ENCODE measurements at places on chromosomes 1 and 21.

GRCh38 chr1:97093741-97094140 is 372.2 kb downstream of the PTBP2 start:
- no peak for DNase-seq

DNA sequence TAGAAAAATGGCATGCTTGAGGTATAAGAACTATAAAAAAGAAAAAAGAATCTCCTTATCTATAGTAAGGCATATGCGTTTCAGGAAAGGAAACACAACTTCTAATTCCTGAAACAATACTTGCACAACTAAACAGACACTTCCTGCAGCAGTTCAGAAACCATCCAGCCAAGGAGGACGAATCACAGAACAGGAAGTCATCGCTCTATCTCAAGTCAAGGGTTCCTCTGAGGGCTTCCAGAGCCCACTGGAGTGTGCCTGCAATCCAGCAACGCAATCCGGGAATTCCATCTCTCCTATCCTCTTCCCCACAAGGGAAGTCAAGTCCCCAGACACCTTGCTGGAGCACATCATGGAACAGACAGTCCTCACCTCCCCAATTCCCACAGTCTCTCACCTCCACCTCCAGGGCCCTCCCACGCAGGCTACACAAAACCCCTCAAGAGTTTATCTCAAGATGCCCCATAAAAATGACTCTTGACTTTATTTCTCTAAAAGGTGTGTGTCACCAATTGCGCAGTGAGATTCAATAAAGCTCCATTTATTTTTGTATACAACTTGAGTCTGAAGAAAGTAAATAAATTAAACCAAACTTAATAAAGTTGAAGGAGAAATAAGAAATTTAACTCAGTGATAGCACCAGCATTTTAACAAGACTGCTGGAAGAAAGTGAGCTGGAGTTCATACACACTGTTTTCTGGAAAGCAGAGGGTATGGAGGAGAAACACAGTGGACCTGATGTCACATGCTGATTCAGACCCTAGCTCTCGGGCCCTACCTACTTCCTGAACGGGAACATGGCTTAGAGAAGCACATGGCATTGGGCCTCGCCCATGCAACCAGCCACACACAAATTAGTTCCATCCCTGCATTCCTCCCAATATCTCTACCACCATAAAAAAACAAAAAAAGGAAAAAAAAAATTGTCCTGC is 39.9 kb downstream of the SIPA1L2 start:
- peak; percentile 14 for DNase-seq

DNA sequence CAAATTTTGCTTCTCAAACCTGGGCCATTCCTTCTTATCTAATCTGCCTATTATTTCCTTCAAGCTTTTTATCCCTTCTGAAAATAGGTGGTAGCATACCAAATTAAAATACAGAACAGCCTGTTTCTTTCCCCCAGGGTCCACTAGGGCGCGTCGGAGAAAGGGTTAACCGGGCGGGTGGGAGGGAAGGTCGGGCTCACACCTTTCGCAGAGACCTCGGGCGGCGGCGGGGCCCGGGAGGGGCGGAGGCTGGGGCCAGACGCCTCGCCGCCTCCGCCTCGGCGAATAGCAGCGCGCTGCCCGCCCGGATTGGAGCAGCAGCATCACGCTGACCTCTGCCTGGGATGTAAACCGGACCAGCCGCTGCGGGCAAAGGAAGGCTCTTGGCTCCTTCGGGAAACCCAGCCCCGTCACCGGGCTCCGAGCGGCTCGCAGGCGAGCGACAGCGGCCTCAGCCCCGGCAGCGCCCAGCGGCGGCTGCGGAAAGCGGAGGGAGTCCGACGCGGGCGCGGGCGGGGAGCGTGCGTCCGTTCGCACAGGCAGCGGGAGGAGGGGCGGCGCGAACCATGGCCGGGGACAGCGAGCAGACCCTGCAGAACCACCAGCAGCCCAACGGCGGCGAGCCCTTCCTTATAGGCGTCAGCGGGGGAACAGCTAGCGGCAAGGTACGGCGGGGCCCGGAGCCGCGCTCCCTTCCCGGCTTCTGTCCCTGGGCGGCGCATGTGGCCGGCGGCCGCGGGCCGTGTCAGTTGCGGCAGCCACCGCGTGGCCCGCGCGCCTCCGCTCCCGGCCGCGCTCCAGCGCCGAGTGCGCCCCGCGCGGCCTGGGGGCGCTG is at the start of gene UCK2:
Gene UCK2 (plus strand): TSS at position 347 of the 835 bp plus-strand sequence. CDS start 220 bp downstream, at position 567.
- peak; percentile 88 for DNase-seq

DNA sequence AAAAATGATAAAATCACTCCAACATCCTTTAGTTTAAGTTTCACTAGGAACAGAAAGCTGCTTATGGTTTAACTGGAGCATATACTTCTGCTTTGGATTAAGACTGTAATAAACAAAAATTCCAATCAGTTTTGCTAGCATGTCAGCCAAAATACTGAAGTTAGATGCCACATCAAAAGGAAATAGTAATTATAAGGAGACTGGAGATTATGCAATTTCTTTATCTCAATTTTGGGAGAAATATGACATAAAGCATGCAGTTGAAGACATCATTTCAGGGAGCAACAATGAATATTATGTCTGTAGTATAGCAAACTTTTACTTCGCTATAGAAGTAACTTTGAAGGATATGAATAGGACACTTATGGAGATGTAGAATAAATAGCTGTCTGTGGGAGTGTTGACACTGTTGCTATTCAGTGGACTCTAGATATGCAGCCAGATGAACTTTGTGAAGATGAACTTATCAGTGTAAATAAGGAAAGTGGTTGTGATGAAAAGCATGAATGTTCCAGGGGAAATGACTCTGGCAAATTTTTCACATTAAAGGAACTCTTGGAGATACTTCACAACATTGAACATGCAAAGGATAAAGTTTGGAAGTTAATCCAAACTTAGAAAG is 107.8 kb downstream of the RABGAP1L start:
- DNase-seq: no peak

GRCh38 chr1:151199873-151200581 is 1.7 kb downstream of the PIP5K1A start:
- peak; percentile 47 for DNase-seq

- DNase-seq: peak; percentile 77
Measured at GRCh38 chr1:94522304-94522703, 19.3 kb downstream of the F3 start.
